Activated CD4-positive, CD25-positive, alpha-beta regulatory T cell treated with anti-CD3 and anti-CD28 coated beads, Interleukin-2, amount 50 U/mL, for 24 hours (primary cell): ENCODE measurements at places on chromosomes 6 and 20.

- ATAC-seq, result no peak
These were observed 284.5 kb downstream of the PRKN start for GRCh38 chr6:162443101-162443500.

DNA sequence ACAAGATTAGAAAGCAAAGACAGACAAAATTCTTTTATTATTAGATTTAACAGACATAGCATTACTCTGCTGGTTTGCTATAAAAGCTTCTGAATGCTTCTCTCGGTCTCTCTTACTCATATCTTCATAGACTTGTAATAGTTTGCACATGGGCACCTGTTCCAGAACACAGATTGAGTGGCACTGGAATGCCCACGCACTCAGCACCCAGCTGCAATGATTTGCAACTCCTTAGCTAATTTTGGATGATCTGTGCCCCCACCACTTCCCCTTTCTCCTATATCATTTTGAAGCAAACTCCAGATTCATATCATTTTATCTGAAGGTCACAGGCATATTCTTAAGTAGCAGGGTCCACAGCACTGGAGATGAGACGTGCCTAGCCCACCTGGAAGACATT is 148.8 kb downstream of the CFAP61 start:
- ATAC-seq, result no peak

DNA sequence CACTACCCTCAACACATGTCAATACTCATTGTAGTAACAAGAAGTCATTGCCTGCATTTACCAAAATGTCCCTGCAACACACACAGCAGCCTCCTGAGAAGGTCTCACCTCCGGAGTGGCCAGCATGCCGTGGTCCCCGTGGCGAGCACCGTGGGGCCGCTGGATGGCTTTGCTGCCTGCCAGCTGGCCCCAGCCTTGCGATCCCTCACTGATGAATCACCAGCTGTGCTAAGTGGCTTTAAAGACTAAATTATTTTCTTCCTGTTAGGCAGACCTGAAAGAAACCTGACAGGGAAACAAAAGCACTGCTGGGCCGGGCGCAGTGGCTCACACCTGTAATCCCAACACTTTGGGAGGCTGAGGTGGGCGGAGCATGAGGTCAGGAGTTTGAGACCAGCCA is 306.7 kb downstream of the CDH4 start:
- no peak for ATAC-seq

DNA sequence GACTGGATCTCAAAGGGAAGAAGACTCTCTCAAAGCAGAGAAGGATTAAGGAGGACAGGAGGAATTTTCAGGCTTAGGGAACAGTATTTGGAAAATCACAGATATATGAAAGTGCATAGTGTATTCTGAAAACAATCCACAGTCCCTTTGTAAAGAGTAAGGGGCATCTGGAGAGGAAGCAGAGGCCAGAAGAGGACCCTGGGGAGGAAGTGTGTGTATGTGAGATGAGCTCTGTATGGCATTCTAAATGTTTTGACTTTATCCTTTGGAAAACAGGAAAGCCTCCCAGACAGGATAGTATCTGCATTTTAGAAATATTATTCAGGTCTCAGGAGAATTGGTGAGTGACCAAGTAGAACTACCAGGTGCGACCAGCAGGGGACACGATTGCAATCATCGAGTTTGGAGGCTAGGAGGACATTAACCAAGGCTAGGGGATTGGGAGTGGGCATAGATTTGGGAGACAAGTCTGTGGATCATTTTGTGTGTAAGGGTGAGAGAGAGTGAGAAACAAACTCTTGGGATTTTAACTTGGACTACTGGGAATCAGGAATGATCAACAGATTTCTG is 38.3 kb upstream of the FAM184A start:
- no peak for ATAC-seq

DNA sequence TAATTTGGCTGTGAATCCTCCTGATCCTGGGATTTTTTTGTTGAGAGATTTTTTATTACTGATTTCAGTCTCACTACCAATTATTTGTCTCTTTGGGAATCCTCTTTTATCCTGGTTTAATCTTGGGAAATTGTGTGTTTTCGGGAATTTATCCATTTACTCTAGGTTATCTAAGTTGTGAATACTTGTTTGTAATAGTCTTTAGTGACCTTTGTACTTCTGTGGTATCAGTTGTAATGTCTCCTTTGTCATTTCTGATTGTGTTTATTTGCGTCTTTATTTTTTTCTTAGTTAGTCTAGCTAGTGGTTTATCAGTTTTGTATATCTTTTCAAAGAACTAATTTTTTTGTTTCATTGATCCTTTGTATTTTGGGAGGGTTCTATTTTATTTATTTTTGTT is 27.3 kb upstream of the ZNF337 start:
- no peak for ATAC-seq

DNA sequence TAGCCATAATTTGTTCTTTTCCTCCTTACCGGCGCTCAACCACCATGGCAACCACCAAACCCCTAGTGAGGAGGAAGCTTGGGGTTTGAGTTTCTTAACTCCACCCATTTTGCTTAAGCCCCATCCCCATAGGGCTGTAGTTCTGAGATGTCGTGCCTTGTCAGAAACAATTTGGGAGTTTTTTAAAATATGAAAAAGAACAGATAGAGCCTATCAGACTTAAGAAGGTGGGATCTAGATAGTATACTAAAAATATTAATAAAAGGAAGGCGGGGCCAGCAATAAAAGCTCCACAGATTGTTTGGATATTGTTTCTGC is 5.6 kb downstream of the BRD2 start:
- no peak for ATAC-seq

DNA sequence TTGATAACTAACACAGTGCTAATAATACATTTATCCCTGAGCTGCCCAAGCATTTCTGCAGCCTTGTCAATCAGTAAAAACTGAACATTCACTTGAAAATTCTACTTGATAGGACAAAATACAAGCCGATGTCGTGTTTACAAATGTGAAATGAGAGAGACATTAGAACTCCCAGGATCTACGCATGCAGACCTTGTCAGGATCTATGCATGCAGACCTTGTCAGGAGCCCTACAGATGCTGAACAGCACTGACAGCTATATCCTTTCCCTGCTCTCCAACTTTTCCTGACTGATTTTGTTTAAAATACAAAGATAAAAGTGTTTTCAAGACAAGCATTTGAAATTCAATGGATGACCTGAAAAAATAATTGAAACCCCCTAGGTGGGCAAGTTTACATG is 28.9 kb downstream of the INSM1 start:
- no peak for ATAC-seq

GRCh38 chr20:4894409-4894808 is 106.9 kb downstream of the SLC23A2 start:
- ATAC-seq, result no peak

- no peak for ATAC-seq
These were observed 42.7 kb upstream of the ZNF831 start for GRCh38 chr20:59120919-59121318.

DNA sequence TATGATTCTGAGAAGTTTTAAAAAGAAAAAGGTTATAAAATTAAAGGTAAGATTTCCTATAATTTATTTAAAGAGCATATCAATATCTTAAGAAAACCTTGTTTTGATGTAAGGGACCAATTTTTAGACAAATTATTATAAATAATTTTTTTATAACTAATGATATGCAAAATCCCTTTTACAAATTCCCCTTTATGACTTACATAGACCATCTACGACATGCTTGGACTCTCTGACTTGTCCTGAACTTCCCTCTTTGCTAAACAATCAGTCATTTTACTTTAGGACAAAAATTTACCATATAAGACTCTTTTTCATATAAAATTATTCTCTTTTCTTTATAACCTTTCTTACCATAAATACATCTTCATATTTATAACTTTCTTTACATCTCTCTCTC is 15.3 kb upstream of the ANGPT4 start:
- ATAC-seq, result no peak

DNA sequence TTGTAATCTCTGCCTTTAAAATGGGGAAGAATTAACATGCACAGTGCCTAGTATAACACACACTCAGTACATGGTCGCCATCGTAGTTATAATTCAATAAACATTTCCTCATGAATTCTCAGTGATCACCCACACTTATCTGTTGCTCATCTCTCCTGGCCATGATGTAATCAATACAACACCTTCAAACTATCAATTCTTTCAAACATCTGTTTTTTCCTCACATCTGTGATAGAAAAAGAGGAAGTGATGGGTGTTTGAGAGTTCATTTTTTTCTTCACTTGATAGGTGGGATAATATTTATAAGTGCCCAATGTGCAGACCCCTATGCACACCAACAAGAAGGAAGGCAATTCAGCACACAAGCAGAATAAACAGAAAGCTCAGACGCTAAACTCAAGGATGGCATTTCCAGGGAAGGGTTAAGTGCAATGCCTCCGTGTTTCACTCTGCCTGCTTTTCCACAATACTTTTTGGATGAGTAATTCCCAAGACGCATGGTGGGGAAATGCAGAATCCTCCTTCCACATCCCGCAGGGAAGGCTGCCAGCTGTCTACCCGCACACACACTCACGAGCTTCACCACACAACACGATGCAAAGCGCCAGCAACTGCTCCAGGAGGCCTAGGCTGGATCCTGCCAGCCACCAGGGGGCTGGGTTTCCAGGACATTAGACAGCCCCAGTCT is 100.3 kb downstream of the GMPR start:
- peak; percentile 43 for ATAC-seq

- ATAC-seq, result no peak
These were observed 533.7 kb downstream of the DOK5 start for GRCh38 chr20:55009066-55009465.

- no peak for ATAC-seq
These were observed 64.9 kb upstream of the NUP153 start for GRCh38 chr6:17771609-17772008.

DNA sequence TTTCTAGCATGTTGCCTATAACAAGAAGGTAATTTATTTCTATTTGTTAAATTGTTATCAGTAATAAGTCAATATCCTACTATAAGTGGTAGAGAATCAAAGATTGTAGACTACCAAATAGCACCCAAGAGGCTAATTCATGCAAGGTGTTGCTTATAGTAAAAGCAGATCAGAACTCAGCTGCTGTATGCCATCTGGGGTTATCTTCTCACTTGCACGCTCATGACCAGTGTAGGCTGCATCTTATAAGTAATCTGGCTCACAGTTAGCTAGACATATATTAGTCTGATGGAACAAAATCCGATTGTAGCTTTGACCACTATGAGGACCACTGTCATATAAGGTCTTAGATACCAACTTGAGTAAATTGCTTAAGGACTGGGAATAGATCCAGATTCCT is 17.0 kb downstream of the TOP1 start:
- no peak for ATAC-seq

- no peak for ATAC-seq
These were observed 351.7 kb downstream of the CDH4 start for GRCh38 chr20:61603715-61604114.

GRCh38 chr20:63534427-63534830 is 2.7 kb downstream of the PTK6 start:
- no peak for ATAC-seq

DNA sequence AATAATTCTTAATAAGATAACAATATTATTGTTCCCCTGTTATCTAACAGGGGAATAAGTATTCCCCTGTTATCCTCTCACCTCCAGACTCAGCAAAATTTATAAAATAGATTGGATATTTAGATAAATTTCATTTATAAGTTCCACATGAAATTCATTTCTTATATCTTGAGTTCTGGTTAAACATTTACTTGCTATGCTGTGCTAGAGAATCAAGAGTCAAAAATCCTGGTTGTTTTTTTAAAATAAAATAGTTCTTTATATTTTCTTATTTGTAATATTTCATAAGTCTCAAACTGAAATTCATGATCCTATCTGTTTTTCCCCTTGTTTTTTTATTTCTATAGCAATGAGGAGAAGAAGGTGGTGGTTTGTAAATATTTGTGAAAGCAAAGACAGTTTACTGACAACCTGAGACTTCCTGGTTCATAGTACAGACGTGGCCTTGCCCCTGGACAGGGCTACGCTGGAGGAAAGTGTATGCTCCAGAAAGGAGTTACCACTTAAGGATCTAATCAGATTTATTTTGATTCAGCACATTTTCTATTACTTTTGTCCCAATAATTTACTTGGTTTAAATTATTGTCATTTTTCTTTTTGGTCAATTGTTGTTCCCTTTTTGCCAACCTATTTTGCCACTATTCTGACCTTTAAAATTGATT is 37.8 kb upstream of the MARCKS start:
- no peak for ATAC-seq

DNA sequence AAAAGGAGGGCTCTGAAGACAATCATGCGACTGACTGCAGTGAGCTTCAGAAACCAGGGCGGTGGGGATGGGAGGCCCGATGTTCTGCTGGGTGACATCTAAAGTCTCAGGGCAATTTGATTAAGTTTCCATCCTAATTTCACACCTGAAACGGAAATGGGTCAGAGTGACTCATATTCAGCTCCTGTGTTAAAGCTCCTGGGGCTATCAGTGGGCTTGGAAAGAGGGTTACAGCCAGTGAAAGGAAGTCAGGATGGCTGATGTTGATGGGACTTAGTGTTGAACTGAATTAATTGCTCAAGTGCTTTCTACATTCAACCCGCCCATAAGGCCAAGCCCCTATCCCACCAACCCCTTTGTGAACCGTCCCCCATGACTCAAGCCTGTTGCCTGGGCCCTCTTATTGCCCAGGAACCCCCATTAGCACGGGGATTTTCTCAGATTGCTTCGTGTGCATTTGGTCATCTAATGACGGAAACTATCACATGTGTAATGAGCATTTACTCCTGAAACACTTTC is 47.1 kb upstream of the TBC1D7 start:
- peak; percentile 85 for ATAC-seq

GRCh38 chr6:37579444-37580067 is 79.9 kb upstream of the CCDC167 start:
- no peak for ATAC-seq

- no peak for ATAC-seq
These were observed 19.2 kb downstream of the KCNG1 start for GRCh38 chr20:51003753-51004152.

DNA sequence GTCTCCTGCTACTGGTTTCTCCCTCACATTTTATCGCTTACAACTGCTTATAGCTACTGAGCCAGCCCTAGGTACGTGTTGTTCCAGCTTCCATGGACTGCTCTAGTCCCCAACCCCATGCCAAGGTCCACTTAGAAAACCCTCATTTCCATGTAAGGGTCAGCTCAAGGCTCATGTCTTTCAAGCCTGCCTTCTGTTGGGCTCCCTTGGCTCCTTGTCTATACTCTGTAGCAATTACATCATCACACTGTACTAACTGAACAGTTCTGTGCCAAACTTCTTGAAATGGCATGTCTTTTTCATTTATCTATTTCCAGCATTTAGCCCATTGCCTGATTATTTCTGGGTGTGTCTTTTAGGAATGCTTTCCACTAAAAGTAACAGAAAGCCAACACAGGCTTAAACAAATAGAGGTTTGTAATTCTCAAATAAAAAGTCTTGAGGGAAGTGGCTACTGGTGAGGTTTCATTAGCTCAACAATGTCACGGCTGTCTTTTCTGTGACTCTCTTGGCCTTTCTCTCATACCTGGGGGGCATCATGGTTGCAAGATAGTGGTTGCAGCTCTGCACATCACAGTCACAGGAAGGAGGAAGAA is 317.6 kb downstream of the TPBG start:
- no peak for ATAC-seq
